Panc1 (cell line): ENCODE measurements at places on chromosomes 5 and 9.
A peak's percentile ranks its signal among the peaks of the same experiment; 100 is the strongest.

GRCh38 chr9:70457235-70457634 lies 42.8 kb upstream of the KLF9 start:
- DNase-seq, result no peak

GRCh38 chr9:8826281-8826680 lies 1026.7 kb upstream of the DMAC1 start:
- no peak for DNase-seq

DNA sequence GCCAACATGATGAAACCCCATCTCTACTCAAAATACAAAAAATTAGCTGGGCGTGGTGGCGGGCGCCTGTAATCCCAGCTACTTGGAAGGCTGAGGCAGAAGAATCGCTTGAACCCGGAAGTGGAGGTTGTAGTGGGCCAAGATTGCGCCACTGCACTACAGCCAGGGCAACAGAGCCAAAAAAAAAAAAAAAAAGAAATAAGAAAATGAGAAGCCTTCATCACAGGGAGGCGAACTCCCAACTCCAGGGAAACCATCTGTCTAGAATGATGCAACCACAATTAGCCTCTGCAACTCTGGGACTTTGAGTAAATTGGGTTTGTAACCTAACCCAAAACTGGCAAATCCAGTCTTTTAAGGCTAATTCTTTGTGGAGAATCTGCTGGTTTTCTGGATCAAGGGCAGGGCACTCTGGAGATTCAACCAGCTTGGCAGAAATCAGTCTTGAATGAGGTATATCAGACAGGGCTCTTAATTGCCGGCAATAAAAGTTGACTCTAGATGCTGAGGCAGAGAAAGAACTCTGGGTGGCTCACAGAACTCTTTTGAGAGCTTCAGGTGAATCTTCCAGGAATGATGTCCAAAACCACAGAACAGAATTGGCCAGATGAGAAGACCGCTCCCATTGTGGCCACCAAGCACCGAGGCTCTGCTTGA lies 9.9 kb downstream of the S100Z start:
- DNase-seq, result no peak

GRCh38 chr9:16693616-16694015 lies 176.9 kb downstream of the BNC2 start:
- no peak for DNase-seq

DNA sequence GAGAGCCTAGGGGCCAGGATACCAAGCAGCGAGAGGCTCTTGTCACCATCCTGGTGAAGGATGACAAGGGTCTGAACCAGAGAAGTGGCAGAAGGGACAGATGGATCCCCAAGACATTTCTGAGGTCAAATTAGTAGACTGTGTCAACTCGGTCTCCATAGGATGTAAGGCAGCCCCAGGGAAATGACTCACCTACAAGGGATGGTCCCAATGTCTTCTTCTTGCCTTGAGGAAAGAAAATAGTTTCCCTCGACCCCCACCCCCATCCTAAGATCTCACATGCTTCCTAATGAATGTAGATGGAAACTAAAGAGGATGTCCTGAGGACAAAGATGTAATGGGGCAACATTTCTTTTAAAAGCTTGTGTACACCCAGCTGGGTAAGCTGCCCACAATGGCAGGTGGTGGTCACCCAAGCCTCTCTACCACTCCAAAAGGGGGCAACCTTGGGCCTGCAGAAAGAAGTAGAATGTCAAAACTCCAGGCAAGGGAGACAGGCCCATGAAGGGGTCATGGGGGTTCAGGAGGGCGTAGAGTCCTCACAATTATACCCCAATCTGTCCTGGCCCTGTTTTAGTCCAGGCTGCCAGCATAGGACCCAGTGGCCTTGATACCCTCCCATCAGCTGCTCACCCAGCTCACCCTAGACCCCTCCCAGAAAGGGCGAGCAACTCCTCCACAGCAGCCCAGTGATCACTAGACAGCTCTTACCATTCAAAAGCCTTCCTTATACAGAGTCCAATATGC lies 187.4 kb downstream of the ACTL7B start:
- DNase-seq, result no peak

GRCh38 chr9:114108016-114108833 lies 9.1 kb upstream of the KIF12 start:
- peak; percentile 47 for DNase-seq

DNA sequence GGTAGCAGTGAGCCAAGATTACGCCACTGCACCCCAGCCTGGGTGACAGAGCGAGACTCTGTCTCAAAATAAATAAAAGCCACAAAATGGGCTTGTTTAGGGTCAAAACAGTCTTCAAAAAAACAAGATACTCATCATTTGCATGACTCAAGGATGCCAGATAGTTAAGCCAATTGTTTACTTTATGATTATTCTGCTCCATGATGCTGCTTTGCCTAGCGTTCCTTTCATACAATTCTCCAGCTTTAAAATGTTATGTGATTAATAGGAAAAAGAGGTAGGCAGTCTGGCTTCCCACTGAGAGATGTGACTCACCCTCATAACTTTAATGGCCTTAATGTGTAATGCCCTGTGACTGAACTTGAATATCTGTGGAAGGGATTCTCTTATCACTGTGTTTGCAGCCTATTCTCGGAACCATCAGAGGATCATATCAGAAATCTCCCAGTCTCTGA lies 364.6 kb upstream of the TRPC7 start:
- DNase-seq, result peak; percentile 71

GRCh38 chr5:163890261-163890660 lies 384.8 kb downstream of the MAT2B start:
- no peak for DNase-seq

DNA sequence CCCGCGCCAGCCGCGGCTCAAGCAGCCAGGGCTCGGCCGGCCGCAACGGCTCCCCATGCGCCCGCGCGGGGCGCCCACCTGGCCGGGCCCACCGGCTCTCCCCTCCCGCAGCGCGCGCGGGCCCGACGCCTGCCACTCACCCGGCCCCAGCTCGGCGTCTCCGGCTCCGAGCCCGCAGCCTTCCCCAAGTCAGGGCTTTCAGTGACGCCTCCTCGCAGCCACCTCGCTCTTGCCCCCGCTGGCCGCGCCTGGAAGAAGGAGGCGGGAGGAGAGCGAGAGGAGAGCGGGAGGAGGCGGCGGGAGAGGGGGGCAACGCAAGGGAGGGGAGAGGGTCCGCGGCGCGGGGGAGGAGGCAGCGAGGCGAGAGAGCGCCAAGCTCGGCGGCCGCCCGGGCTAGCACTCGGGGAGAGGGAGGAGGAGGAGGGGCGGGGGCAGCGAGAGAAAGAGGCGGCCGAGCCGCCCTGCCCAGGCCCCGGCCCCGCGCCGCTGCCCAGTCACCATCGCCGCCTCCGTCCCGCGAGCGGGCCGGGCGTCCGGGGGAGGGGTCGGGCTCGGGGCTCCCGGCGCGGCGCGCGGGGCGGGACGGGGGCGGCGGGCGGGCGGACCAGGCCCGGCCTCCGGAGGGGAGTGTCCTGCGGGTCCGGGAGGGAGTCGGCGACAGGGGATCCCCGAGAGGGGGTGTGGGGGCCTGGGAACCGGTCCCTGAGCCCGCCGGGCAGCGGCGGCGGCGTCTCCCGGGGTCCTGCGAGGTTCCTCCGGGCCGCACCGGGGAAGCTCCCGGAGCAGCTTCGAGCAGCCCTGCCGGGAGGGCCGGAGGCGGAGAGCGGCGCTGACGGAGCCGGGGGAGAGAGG lies at the start of gene LHFPL2:
Gene LHFPL2 (minus strand): TSS at position 414 of the 852 bp plus-strand sequence. CDS start 138,559 bp downstream, outside the sequence.
- no peak for DNase-seq

GRCh38 chr5:150313501-150313900 lies 10.8 kb upstream of the ARSI start:
- no peak for DNase-seq

DNA sequence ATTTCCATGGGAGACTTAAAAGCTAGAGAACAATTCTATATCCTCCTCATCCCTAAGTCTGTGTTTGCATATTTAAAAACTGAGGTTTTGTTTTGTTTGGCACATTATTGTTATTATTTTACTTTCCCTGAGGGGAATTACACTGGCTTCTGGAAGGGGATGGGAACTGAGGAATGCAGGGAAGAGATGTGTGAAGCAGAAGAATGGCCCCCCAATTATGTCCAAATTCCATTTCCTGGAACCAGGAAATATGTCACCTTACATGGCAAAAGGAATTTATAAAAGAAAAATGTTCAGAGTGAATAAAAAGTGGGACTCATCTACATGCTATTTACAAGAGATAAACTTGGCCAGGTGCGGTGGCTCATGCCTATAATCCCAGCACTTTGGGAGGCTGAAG lies 129.8 kb downstream of the MARCHF11 start:
- DNase-seq, result no peak

GRCh38 chr9:4923580-4924544 lies 61.2 kb upstream of the JAK2 start:
- no peak for DNase-seq
